Heart left ventricle (tissue), 16 donors: ENCODE measurements at places on chromosomes 7 and 10. TPM values are rescaled to one million over a fixed set of nuclear protein-coding genes. Genes with fewer than 3 reads are reported as not detected.

Gene UROS
- total RNA-seq = 60.5 TPM

DNA sequence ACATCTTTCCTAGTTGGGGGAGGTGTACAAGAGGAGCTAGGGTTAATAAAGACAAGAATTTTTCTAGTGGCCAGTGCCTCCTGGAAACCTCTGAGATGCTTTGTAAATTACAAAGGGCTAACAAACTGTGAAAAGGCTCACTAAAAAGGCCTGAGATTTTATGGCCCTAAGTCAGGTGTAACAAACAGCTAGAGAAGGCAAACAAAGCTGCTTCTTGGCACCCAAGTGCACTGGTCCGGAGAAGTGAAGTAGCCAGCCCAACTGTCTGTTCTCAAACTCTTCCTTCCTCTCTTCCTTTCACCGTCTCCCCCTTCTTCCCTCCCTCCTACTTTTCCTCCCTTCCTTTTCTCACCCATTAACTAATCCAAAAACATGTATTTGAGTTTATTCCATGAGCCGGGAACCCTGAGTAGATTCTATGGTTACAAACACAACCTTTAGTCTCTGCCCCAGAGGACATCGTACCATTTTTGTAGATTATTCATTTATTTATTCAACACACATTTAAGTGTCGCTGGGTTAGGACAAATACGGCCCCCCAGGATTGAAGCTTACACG is 143.4 kb upstream of the PCGF5 start:
- DNase-seq = no peak

GRCh38 chr10:88216976-88217375 is 353.6 kb downstream of the PTEN start:
- DNase-seq = no peak

DNA sequence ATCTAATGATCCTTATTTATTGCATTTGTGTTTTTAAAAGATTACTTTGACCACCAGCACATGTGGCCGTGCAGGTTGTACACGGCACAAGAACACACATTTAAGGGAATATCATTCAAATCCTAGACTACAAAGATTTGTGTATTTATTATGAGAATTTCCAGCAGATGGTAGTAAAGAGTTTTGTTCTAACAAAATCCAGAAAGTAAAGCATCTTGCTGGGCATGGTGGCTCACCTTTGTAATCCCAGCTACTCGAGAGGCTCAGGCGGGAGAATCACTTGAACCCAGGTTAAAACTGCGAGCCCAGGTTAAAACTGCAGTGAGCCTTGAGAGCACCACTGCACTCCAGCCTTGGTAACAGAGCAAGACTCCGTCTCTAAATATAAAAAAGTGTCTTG is 31.5 kb downstream of the MACROH2A2 start:
- DNase-seq = no peak

Gene C10orf88
- 5.7 TPM for total RNA-seq
